ENCODE measurements at places on chromosomes 7 and 10.
A peak's percentile ranks its signal among the peaks of the same experiment; 100 is the strongest.

DNA sequence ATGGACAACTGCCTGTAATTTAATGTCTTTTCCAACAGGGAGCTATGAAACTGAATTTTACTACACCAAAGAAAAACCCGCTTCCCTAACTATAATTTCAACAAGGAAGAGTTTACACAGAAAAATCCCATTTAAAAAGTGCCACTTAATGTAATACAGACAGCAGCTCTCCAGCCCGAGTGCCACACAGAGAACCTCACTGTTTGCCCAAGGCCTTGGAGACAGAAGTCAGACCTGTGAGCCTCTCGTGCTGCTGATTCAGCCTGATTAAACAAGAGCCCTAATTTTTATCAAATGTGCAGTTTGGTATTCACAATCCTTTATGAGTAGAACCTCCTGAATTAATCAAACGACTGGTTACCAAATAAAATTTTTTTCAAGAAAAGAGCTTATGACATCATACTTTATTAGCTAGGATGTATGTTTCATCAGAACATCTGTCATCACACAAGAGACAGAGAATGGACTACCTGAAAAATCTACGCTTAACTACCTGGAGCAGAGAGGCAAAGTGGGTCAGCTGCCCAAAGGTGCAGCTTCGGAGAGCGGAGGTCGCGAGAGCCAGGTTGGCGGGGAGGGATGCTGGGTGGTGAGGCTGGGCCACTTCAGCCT is 543.6 kb downstream of the SDK1 start:
- no peak for DNase-seq

GRCh38 chr7:41731493-41732435 is 28.9 kb upstream of the INHBA start:
- peak; percentile 5 for DNase-seq

GRCh38 chr10:65618126-65618525 is 1307.7 kb upstream of the LRRTM3 start:
- no peak for DNase-seq

GRCh38 chr10:83545901-83546391 is 593.4 kb upstream of the GHITM start:
- no peak for DNase-seq

DNA sequence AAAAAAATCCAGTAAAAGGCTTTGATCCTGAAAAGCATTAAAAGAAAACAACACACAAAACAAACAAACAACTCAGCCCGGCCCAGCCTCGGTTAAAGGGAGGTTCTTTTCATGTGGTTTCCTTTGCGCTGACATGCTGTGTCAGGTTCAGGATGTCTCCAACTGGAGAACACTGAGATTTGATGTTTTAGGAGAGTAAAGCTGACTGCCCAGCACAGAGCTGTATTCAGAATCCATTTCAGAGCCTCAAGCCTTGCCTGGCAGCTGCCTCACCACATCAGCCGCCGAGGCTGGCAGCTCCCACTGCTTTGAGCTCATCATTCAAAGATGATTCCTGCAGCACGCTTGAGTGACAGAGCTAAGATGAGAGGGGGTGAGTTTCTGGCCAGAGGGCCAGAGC is 205.8 kb upstream of the LYZL1 start:
- no peak for DNase-seq

GRCh38 chr7:33769930-33770329 is 135.4 kb upstream of the BMPER start:
- no peak for DNase-seq

- no peak for DNase-seq
Observed at GRCh38 chr10:57790703-57791102, 477.0 kb downstream of the IPMK start.

GRCh38 chr10:17286562-17287550 is 58.8 kb downstream of the VIM start:
- no peak for DNase-seq

- no peak for DNase-seq
Observed at GRCh38 chr10:31876652-31877352, 51.8 kb downstream of the ARHGAP12 start.

DNA sequence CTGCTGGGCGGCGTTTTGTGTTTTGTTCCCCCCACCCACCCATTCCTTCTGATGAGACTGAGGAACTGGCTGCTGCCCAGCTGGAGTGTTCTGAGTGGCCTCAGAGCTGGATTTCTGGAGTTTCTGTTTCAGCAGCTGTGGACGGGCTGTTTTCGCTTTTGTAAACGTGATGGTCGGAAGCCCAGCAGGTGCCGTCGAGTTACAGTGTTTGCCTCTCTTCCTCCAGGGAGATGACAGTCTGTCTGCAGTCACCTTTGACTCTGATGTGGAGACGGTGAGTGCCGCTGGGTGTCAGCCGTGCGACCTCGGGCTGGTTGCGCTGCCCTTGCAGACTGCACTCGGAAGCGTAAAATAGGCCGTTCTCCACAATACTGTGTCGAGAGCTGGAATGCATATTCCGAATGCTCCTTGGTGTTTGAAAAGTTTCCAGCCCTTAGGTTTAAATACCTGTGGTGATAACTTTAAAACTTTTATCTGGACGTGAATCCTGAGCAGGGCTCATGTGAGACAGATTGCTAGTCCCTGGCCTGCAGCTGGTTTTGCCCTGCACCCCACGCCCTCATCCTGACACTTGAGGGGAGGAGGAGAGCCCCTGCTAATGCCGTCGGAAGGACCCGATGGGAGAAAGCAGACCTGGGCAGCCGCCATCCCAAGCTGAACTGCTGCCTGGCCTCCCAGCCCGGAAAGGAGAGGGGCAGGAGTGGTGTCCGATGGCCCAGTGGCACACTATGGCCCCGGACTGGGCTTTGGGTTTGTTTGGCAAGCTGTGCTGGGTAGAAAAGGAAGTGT is 8.3 kb downstream of the IQCE start:
- DNase-seq: no peak

GRCh38 chr10:110398419-110399105 is 93.8 kb upstream of the SMNDC1 start:
- DNase-seq: no peak

DNA sequence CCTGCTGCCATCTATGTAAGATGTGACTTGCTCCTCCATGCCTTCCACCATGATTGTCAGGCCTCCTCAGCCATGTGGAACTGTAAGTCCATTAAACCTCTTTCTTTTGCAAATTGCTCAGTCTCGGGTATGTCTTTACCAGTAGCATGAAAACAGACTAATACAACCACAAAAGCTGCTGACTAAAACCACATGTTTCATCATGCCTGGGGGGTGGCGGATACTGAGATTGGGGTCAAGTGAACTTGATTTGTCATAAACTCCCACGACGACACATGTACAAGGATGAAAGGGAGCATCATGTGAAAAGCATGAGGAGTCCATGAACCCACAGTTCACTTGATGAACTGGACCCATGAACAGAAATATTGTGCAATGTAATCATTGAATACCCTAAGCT is 134.9 kb upstream of the ANK3 start:
- DNase-seq: no peak

DNA sequence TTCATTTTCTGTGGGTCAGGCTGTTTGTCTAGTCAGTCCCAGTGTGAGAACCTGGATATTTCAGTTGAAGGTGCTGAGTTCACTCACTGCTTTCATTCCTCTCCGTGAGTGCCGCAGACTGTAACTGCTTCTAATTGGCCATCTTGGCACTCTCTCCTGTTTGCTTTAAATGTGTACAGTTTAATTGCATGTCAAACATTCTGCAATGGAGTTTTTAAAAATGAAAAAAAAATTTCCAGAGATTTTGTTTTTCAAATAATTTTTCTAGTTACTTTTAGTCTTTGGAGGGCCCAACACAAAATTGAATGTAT is 87.8 kb downstream of the CCSER2 start:
- DNase-seq: no peak

- DNase-seq: no peak
Observed at GRCh38 chr7:4653771-4654170, 28.3 kb upstream of the FOXK1 start.

GRCh38 chr7:102407910-102408309 is 11.7 kb downstream of the PRKRIP1 start:
- no peak for DNase-seq

DNA sequence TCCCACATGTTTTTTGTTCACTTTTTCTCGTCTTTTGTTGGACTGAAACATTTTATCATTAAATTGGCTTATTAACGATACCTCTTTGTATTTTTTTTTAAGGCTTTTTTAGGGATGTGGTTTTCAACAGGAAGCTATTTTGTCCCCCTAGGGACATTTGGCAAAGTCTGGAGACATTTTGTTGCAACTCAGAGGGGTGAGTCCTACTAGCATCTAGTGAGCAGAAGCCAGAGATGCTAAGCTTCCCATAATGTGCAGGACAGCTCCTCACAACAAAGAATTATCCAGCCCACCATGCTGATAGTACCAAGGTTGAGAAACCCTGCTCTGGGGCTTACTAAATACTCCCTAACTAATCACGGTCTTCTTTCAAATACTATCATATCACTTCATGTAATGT is 63.2 kb downstream of the ATE1 start:
- DNase-seq: no peak

DNA sequence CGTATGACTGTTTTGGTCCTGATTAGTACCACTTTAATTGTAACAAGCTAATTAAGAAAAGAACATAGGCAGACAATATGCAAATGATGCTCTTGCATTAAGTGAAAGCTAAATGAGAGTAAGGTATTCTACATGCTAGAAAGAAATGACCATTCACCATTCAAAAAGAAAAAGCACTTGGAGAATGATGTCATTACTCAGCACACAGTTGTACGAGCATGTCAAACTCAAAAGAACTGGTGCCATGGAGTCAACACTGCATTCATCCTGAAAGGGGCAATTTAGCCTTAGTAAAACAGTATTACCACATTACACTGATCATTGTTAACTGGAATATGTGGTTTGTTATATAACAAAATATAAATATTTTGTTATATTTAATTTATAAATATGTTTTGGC is 136.2 kb upstream of the CTTNBP2 start:
- no peak for DNase-seq

DNA sequence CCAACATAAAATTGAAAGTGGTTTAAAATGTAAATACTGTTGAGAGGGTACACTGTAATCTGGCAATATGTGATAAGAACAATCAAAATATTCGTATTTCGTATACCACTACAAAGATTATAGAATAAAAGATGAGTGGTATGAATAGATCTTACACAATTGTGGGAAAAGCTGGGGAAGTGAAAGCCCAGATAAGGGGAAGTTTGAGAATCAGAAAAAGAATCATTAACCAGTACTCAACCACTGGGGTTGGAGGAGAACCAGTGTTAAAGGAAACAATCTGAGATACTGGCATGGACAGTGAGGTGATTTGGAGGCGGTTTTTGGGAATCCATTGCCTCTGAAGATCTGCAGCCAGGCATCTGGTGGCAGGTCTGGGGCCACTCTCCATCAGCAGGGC is 59.7 kb upstream of the CDK14 start:
- peak; percentile 1 for DNase-seq

GRCh38 chr7:130341882-130342281 is 2.7 kb upstream of the CPA5 start:
- DNase-seq: no peak

DNA sequence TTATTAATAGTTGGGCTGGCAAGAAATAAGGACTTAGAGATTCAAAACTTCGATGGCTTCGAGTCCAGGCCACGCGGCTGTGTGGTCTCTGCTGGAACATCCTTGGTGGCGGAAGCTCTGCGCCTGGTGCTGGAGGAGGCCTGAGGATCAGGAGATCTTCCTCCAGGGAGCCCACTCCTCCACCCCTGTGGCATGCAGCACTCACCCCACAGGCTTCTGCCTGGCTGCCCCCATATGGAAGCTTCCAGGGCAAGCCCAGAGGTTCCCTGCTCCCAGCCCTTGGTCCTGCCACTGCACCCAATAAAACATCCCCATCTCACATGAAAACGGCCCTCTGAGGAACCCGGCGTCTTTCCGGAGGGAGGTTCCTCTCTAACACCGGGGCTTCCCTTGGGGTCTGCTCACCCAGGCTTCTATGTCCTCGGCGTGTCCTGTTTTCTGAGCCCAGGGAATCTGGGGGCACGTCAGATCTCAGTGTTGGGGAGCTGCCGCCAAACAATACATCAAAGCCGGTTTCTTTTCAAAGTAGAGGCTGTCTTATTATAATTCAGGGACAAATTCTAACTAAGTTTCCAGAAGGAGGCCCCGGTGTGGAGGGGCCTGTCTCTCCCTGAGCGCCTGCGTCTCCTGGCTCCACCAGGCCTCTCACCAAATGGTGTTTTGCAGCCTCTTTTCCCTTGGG is 32.4 kb downstream of the CALML3 start:
- DNase-seq: no peak

DNA sequence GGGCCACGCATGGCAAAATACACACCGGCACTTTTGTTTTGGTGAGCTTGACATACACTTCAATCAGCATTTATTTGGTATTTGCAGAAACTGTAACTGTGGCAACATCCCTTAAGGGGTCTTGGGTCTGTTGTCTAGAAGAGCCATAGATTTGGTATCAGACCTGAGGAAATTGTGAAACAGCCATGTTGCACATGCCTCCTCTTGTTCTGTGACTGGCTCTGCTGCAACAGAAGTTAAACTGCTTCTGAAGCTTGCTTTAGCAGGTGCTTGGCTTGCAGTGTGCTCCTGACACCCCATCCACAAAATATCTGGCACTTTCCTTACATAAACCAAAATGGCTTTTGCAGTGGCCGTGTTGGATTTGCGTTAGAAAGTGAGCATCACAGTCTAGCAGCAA is 247.3 kb downstream of the GATA3 start:
- no peak for DNase-seq

DNA sequence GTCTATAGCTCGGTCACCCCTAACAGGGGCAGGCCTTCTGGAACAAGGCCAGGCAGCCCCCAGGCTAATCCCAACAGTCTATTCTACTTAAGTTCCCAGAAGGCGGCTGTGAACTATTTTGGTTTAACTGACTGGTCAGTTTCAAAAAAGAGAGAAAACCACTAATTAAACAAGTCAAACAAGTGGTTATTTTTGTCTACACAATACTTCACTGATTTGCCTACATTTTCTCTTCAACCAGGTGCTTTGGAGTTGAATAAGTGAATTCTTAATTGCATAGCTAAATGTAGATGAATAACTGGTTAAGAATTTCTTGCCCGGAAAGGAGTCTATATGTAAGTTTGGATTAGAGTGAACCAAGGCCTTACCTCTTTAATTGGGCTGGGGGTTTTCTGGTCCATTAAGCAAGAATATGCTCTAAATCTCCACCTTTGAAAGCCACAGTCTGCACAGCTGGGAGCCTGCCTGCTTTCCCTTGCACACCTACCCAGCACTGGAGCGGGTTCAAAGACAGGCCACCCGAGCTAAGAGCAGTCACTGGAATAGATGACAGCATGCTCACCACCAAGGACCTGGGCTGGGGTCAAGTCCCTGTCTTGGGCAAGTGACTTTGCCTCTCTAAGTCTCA is 70.4 kb downstream of the TBXAS1 start:
- no peak for DNase-seq

- DNase-seq: no peak
Observed at GRCh38 chr7:4690953-4691856, 9.1 kb downstream of the FOXK1 start.

DNA sequence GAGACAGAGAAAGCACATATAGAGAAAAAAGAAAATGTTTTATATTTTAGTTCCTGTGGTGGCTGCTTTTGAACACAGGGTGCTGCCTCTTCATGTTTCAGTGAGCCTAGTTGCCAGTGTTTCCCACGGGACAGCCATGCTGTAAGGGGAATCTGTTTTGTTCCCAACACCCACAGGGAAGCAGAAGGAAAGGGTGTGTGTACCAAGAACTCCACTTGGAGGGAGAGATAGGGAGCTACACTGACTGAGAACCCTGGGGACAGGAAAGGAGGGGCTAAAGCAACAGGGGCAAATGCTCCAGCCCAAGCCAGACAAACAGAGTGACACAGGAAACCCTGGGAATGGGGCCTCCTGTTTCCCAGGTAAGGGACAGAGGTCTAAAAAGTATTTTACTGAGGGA is 40.2 kb downstream of the FRMPD2 start:
- no peak for DNase-seq

- DNase-seq: no peak
Observed at GRCh38 chr10:79005126-79005810, 63.5 kb upstream of the ZMIZ1 start.
